ENCODE measurements at places on chromosomes 1 and 21. TPM values are rescaled to one million over a fixed set of nuclear protein-coding genes. Genes with fewer than 3 reads are reported as not detected.

- DNase-seq: no peak
Measured at GRCh38 chr1:27496604-27497155, 6.7 kb upstream of the WASF2 start.

The PEX11B gene
- 32.9 TPM for total RNA-seq

The HRNR gene
- under 0.01 TPM for total RNA-seq

- no peak for DNase-seq
Measured at GRCh38 chr1:55035904-55036303, 3.4 kb upstream of the PCSK9 start.

GRCh38 chr1:29162025-29162424 lies 19.7 kb downstream of the SRSF4 start:
- no peak for DNase-seq

The FYB2 gene
- total RNA-seq: 4.7 TPM

The TCP10L gene
- total RNA-seq: 1.0 TPM

The CR1L gene
- total RNA-seq: 0.85 TPM

- DNase-seq: no peak
Measured at GRCh38 chr1:36583980-36584782, 101.5 kb upstream of the CSF3R start.

The DMBX1 gene
- 0.05 TPM for total RNA-seq

- DNase-seq: peak; percentile 60
Measured at GRCh38 chr1:10909697-10910680, 102.5 kb upstream of the TARDBP start.

The BARHL2 gene
- total RNA-seq: not detected

DNA sequence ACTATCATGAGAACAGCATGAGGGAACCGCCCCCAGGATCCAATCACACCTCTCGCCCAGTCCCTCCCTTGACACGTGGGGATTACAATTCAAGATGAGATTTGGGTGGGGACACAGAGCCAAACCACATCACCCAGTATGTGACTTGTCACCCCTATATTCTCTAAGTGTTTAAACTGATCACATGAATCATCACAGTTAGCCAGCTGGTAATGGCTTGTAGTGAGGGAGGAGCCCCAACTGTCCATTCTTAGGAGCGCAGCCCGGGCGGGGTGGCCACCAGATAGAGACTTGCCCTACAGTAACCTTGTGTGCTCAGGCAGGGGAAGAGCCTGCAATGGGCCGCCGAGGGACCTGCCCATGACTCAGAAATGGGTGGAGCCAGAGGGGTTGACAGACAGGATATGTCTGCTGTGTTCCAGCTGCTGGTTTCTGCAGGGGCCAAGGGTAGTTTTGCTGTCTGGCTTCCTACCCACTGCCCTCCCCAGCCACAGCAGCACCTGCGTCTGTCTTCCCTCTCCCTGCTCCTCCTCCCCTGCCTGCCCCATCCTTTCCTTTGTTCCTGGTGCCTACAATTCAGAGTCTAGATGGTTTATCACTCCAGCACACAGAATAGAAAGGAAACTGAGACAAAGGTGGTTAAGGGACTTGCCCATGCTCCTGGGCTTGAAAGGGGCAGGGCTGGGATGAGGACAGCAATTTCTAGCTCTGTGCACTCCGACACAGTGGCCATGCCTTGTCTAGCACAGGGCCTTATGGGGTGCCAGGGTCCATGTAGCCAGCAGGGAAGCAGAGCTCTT lies 9.2 kb downstream of the ABCG1 start:
- DNase-seq: no peak

DNA sequence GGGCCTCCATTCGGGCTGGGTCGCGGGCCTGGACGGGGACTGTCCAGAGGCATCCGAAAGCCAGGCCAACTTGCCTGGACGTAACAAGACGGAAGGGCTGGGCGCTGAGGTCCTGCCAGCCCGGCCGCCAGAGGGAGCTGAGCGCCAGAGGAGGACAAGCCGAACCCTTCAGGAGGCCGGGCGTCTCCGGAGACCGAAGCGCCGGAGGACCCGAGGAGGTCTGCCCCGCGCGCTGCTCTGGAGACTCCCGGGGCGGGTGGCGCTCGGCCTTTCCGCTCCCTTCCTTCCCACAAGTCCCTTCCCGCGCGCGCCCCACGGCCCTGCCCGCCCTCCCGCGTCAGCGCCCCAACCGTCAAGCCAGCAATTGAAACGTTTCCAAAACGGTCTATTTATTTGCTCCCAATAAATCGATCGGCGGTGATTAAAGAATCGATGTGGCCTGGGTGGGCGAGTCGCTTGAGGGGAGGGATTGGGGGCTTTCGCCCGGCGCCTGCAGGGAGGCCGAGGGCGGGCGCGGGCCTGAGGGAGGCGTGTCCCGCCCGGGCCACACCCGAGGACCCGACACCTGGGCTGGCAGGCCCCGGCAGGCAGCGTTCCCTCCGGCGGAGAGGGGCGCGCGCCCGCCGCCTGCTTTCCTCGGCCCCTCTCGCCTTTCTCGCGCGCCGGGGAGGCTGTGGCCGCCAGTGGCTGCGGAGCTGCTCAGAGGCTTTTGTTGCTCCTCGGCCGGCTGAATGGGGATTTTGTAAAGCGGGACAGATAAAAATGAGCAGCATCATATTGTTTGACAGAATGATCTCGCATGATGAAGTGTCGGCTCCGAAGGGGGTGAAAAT lies 5.2 kb upstream of the FOXD3 start:
- no peak for DNase-seq

The ADAMTS1 gene
- total RNA-seq: 2.0 TPM

The COG2 gene
- 27.1 TPM for total RNA-seq

All from thymus (tissue), 14 donors.